Activated T-helper 1 cell treated with anti-CD3 and anti-CD28 coated beads, Interleukin-2, amount 50 U/mL, for 16 hours (primary cell): ENCODE measurements at places on chromosomes 3 and 15.

GRCh38 chr3:80190051-80190450, 422.3 kb upstream of the ROBO1 start:
- no peak for DNase-seq

- DNase-seq: no peak
These were observed 385.4 kb upstream of the LRRC3B start for GRCh38 chr3:26237036-26237682.

DNA sequence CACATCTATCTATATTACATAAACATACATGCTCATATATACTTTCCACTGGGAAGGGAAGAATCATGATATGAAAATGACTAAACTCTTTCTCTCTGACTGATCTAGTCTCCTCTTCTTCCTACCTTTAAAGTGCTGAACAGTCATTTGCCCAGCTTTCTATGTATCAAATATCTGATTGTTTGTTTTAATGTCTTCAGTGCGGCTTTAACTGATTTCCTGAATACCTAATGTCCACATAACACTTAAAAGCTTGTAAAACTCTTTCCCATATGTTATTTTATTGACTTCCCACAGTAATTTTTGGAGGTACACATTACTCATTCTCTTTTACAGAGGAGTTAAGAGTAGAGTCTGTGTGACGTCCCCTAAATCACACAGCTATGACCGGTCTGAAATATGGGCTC, 28.2 kb downstream of the CPOX start:
- no peak for DNase-seq

DNA sequence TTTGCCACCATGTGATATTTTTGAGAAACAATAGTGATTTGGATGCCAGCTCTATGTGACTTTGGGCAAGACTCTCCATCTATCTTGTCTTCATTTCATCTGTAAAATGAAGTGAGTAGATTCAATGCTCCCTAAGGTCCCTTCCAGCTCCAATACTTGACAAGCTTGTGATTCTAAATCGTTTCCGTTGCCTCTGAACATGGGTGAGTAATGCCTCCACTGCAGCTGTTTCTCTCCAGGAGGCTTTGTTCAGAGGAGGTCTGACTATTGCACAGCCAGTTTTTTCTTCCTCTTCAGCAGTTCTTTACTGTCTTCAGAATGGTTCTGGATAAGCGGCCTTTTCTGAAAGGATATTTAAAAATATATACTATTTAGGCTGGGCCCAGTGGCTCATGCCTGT, 14.8 kb upstream of the TMOD3 start:
- no peak for DNase-seq

DNA sequence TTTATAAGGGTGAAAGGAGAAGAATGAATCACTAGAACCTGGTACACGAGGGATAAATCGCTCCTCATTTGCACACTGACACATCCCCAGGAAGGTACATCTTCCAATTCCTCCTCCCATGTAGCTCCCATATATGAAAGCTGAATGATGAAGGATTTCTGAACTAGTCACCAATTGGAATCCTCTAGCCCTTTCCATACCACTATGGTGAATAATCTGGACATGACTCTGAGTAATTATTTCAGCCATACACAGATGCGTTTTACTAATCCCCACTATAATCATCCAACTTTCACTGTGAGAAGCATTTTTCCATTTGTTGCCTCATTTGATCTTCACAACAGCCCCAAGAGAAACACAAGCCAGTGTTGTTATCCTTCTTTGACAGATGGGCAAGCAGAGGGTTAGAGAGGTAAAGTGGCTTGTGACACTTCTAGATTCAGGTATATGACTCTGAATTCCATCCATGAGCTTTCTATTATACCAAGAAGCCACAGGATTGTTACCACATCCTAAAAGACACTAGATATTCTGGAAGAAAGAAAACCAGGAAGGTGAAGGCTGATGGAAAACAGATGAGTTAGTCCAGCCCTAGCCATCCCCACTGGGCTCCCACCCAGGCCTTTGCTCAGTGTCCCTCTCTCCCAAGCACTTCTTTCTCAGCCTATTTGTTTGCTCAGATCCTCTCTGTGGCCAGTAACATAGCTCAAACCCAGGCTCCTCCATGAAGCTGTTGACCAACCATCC, 22.2 kb upstream of the BCL6 start:
- DNase-seq: no peak

DNA sequence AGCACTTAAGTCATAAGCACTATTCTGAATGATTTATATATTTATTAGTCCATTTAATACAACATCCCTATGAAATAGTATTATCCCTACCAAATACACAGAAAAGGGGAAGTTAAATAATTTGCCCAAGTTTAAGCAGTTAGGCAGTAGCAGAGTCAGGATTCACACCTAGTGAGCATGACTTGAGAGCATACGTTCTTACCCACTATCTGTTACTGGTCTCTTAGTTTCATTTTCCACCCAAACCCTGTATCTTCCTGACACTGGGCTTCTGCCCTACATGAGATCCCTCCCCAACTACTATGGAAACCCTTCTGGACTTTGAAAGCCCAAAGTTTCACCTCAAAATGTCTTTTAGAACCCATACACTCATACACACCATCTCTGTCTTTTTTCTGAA, 4.4 kb upstream of the ATOSA start:
- no peak for DNase-seq

DNA sequence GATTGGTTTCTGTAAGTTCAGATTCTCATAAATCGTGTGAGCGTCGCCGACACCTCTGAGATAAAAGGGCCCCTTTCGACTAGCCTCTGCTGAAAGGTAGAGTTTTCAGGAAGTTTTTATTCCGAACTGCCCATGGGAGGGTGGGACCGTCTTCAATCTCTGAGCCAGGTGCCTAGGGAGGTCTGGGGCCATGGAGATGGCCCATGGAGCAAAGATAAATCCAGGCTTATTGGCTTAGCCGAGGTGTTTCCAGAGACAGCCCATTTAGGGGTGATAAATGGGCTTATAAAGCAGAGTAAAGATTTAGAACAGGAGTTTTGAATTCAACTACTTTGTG, 442 bp downstream of the QTRT2 start:
- no peak for DNase-seq

DNA sequence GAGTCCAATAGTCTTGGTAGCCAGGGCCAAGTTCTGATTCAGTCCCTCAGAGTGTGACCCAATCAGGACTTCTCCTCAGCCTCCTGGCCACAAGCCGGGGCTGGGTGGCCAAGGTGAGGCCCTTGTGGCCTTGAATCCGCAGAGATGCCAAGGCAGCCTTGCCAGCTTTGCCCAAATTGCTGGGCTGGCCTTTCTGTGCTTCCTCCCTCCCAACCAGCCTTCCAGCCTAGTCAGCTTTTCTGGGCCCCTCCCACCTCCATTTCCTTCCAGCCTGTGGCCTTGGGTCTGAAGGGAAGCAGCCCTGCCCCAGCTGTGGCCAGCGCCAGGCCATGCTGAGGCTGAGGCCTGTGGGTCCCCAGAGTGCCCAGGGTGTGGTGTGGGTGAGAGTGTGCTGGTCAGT, 34.3 kb upstream of the ANKDD1A start:
- DNase-seq: no peak

- no peak for DNase-seq
These were observed 3.6 kb upstream of the SH2D7 start for GRCh38 chr15:78088773-78089080.

GRCh38 chr15:31857194-31857593, 173.1 kb upstream of the CHRNA7 start:
- no peak for DNase-seq

DNA sequence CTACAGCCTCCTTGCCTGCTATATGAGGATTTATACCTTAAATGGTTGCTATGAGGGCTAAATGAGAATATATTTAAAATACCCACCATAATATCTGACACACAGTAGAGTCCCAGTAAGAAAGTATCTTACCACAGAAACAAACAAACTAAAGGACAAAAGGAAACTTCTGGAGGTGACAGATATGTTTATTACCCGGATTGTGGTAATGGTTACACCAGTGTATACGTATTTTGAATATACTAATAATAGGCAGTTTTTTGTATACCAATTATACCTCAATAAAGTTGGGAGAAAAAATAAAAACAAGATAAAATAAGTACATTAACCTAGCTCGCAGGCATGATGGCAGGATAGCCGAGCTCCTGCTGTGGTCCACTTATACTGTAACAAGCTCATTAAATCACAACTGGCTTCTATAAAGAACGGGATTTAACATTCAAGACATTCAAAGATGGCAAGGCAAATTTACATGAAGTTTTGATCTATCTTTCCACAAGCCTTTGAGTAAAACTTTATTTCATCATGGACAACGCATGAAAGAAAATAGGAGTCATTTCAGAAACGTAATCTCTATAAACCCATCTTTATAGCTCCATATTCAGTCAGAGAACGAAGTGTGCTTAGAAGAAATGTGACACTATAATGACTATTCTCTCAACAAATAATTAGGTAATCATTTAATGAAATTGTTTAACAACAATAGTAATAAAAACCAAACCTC, 1.5 kb downstream of the RPN1 start:
- DNase-seq: no peak

GRCh38 chr3:185744997-185745843, 79.6 kb downstream of the IGF2BP2 start:
- DNase-seq: no peak

DNA sequence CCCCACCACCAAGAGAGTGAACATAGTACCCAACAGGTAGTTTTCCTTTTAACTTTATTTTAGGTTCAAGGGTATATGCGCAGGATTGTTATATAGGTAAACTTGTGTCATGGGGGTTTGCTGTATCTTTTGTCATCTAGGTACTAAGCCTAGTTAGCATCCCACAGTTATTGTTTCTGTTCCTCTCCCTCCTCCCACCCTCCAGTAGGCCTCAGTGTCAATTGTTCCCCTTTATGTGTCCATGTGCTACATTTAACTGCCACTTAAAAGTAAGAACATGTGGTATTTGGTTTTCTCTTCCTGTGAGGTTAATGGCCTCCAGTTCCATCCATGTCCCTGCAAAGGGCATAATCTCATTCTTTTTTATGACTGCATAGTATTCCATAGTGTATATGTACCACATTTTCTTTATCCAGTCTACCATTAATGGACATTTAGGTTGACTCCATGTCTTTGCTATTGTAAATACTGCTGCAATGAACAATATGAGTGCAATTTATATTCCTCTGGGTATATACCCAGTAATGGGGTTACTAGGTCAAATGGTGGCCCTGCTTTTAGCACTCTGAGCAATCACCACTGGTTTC, 66.2 kb downstream of the ST3GAL6 start:
- no peak for DNase-seq

GRCh38 chr3:194565597-194566190, 67.5 kb downstream of the TMEM44 start:
- no peak for DNase-seq

GRCh38 chr3:190671658-190672057, 157.8 kb downstream of the IL1RAP start:
- no peak for DNase-seq

DNA sequence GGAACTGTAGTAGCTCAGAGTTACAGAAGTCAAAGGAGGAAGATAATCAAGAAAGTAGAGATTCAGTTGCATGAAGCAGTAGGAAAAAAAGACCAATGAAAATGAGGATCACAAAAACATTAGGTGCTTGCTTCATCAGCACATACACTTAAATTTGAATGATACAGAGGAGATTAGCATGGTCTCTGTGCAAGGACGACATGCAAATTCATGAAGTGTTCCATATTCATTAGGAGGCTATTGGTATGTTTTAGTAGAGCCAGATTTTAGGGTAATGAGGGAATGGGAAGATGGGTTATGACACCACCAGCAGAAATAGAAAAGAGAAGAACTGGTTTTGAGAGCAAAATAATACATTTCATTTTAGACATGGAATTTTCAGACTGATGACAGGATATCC, 21.0 kb upstream of the TTC14 start:
- DNase-seq: no peak

DNA sequence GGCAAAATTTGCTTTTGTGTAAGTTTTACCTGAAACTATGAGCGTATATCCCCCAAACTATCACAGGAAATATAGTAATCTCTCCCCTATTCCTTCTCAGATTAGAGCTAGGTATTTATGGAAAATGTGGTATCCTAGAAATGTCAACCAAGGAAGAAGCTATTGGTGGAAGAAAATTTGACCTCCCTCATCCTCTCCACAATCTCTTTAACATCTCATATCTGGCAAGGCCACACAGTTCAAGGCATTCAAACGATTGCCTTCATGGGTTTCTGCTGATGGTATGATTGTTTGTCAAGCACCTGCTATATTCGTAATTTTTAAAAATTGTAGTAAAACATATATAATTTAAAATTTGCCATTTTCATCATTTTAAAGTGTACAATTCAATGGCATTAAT, 27.5 kb upstream of the DRD3 start:
- DNase-seq: no peak

DNA sequence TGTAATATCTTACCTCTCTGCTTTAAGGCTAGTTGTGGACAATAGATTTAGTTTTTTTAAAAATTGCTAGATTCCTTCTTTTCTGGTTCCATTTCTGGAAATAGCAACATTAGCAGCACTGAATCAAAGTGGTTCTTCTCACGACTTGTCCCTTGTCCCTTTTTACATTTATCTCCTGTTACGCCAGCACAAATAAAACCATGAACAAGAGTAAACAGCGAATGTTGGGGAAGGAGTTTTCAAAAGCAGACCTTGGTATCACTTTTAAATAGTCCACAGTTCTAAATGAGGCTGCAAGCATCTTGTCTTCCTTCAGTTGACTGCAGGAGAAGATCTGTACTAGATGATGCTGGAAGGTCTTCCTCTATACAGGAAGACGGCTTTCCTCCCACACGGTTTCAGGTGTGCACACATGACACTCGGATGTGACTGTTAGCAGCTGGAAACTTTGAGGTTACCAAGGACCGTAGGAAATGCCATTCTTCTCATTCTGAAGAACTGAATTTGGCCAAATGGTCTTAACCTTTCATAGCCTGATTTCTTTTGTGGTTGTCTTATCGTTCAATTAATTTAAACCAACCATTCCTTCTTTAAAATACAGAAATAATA, 251.0 kb upstream of the ICE2 start:
- DNase-seq: peak; percentile 14

DNA sequence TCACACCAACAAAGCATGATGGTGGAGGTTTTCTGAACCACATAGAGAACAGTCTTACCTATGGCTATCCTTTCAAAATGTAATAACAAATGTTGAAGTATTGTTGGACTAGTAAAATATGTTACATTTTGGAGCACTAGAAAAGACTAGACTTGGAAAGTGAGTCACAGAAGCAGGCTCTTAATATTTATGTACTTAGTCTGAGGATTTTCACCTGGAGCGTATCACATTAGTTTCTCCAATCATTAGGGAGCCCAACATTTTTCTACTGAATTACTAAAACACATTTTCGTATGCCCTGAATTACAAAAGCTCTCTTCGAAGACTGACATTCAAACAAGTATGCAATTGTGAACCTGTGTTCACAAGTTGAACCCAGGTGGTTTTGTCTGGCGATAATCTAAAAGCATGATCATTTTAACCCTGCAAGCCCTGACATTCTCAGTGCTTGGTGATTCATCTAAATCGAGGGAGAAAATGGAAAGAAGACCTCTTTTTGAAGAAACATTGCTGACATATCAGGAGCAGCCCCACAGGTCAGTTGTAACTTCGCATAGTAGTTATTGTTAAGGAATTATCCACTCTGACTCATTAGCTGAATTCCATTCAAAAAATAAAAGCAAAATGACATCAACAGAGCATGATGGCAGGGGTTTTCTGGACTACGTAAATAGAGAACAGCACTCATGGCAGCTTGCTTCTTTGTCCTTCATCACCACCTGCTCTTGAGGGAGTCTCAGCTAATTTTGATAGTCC, 679.8 kb upstream of the NECTIN3 start:
- no peak for DNase-seq

- no peak for DNase-seq
These were observed 1.1 kb downstream of the CHD2 start for GRCh38 chr15:92901072-92901761.
